ENCODE measurements at places on chromosomes 16 and 17. TPM values are rescaled to one million over a fixed set of nuclear protein-coding genes. Genes with fewer than 3 reads are reported as not detected.
A peak's percentile ranks its signal among the peaks of the same experiment; 100 is the strongest.

DNA sequence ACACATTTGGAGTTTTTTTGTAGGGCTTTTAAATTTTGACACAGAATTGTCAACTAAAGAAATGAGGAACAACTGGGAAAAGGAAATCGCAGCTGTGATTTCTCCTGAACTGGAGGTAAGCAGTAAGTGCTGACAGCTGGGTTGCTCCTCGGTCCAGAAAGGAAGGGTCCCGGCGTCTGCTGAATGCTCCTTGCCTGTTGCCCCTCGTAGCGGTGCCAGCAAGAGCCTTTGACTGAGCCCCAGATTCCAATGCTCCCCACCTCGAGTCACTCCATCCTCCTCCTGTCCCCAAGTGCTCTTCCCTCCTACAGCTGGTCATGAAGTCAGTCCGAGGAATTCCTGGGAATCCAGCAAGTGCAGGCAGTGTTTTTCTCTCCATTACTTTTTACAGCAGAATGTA, 32.0 kb upstream of the ENDOV start:
- no peak for DNase-seq

GRCh38 chr16:27287051-27287811, 18.7 kb upstream of the NSMCE1 start:
- DNase-seq: no peak

DNA sequence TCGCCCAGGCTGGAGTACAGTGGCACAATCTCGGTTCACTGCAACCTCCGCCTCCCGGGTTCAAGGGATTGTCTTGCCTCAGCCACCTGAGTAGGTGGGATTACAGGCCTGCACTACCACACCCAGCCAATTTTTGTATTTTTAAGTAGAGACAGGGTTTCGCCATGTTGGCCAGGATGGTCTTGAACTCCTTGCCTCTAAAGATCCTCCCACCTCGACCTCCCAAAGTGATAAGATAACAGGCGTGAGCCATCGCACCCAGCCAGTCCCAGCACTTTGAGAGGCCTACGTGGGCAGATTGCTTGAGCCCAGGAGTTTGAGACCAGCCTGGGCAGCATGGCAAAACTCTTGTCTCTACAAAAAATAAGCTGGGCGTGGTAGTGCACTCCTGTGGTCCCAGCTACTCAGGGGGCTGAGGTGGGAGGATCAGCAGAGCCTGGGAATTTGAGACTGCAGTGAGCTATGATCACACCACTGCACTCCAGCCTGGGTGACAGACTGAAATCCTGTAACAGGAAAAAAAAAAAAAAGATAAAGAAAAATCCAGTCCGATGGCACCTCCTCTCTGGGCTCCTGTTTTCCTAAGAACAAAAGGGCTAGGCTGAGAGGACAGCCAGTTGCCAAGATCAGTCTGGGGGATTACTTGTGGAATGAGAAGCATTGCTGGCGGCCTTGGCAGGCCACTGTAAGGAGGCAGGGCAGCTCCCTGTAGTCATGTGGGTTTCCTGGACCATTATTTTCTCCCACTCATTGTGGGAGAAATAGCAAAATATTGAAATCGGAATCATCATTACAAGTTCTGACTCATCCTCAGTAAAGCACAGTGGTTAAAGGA, 3.0 kb upstream of the PIPOX start:
- peak; percentile 98 for DNase-seq

DNA sequence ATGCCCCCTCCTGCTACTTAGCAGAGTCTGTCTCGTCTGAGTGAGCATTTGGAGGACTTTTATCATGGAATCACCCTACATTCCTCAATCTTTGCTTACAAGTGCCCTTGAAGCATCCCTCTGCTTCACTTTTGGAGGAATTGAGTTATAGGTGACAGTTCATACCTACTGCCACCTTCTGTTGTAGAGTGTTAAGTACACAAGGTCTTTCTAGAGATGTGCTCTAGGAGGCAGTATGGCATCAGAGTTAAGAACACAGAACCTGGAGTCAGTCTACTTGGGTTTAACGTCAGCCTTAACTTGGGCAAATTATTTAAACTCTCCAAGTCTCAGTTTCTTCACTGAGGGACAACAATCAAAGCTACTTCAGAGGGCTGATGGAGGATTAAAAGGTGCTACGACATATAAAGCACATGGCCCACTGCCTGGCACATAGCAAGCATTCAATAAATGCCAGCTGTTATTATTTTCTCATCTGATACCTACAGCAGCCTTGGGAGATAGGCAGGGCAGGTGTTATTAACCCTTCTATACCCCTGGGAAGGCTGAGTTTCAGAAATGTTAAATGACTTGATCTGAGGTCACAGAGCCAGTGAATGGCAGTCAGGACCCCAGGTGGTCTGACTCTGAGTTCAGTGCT, 62.2 kb downstream of the UTP18 start:
- DNase-seq: peak; percentile 32

GRCh38 chr17:57902800-57903759, 52.1 kb downstream of the CUEDC1 start:
- DNase-seq: peak; percentile 88

DNA sequence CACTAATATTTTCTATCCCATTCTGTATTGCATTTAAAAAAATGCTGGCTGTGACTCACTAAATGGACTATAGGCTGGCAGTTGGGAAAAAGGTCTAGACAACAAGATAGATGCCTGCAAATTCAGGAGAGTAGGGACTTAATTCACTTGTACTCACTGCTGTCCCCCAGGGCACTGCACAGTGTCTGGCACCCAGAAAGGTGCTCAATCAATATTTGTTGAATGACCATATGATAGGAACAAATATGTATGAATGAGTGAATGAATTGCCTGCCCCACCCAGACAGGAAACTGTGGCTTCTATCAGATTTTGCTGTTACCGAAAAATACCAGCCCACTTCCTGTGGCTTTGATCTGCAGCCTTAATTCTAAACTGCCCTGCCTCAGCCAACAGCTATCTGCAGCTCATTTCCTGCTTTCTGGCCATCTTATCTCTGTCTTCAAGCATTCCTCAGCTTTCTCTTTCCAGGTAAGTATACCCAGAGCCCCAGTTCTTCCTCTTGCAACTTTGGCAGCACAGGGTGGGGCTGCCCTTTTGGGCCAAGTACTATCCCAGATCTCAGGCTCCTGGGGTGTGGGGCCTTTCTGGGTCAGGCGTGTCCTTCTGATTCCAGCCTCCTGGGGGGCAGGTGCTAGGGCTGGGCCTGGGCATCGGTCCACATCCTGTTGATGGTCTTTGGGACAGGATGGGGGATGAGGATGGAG, 15.3 kb upstream of the TNS4 start:
- no peak for DNase-seq

Gene BCL6B
- not detected for total RNA-seq

Gene HOXB3
- 12.1 TPM for total RNA-seq

All from LHCN-M2 (cell line).